AG20443 (cell line): ENCODE measurements at places on chromosomes 7 and 10.

GRCh38 chr10:92181575-92181974 lies 109.3 kb downstream of the CPEB3 start:
- DNase-seq, result peak; percentile 9

GRCh38 chr7:50068026-50068425 lies 25.0 kb downstream of the ZPBP start:
- peak; percentile 29 for DNase-seq

DNA sequence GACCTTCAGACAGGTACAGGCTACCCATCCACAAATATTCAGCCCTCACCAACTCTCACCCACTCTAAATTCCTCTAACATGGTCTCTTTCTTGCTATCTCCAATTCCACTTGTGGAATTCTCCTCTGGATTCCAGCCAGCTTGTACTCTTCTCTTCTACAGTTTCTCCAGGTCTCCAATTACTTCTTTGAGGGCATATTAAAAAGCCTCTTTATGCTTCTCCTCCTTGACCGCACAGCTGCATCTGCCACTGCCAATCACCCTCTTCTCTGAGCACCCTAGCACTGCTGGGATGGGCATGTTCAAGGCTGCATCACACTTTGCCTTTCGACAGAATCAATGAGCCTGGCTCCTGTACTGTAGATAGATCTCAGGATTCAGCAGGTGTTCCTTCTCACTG lies 101.5 kb upstream of the ANKRD1 start:
- no peak for DNase-seq

- no peak for DNase-seq
These were observed 380 bp upstream of the AGBL3 start for GRCh38 chr7:134985894-134986362.

DNA sequence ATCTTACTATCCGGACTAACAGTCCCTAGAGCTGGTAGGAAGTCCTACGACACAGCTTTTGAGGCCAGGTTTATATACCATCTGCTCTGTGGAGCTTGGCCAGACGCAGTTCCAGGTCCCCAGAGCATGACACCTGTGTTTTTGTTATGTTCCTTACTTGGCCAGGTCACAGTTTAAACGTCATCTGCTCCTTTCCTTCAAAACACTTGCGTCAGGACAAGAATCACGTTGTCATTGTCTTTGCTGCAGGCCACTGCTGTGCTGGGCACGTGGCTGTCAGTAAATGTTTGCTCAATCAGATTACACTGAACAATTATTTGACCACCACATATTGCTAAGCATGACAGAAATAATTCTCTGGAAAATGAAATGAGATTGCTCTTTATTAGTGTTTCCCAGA lies 23.9 kb downstream of the SLC18A2 start:
- DNase-seq, result no peak

- DNase-seq, result no peak
These were observed 1071.1 kb downstream of the XPNPEP1 start for GRCh38 chr10:108852211-108852610.

DNA sequence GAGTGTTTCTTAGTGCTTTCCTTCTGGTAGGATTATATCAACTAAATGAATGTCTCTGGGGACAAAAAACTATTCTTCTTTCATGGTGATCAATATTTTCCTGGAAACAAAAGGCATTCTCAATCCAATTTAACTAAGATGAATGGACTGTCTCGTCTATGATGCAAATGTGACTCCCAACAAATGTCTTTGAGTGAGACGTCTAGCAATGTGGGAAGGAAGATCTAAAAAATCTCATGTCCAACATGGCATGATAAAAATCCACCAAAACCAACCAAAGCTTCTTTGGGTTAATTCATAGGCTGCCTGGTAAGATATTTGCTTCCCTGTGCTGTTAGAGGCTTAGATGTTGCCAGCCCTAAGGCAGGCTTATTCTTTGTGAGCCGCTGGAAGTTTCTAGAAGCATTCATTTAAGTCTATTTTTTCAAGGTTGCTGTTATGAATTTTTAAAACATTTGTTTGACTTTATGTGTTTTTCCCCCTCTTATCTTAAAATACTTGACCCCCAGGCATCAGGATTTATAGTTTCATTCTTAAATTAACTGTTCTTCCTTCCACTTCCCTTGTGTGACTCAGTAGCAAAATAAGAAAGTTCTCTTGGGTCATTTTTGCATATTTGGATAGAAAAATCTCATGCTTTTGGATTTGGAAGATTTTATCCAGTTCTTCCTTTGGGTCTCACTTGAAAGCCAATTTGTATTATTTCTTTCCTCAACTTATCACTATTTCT lies 156.3 kb downstream of the NRP1 start:
- no peak for DNase-seq

GRCh38 chr7:19026888-19027287 lies 90.5 kb downstream of the TWIST1 start:
- DNase-seq, result peak; percentile 21

DNA sequence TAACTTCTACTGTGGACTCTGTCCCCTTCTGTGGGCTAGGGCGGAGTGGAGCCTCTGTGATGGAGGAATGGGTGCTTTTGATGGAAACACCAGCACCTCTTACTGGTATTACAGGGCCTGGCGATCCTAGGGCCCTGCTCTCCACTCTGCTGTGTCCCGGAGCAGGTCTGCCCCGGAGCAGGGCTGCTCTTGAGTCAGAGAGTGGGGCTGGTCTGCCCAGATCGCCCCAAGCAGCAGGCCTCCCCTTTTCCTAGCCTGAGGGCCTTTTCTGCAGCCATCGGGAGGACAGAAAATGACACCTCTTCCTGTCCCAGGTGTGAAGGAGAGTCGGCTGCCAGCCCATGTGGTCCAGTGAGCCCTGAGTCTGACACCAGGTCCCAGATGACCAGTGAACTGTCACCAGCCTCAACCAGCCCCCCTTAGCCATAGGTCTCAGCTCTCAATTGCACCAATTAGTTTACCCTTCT lies 1.4 kb downstream of the ZNF282 start:
- peak; percentile 62 for DNase-seq

GRCh38 chr7:94556028-94556427 lies 46.4 kb downstream of the CASD1 start:
- no peak for DNase-seq

- DNase-seq, result no peak
These were observed 12.4 kb downstream of the ANTXRL start for GRCh38 chr10:46299286-46299535.

DNA sequence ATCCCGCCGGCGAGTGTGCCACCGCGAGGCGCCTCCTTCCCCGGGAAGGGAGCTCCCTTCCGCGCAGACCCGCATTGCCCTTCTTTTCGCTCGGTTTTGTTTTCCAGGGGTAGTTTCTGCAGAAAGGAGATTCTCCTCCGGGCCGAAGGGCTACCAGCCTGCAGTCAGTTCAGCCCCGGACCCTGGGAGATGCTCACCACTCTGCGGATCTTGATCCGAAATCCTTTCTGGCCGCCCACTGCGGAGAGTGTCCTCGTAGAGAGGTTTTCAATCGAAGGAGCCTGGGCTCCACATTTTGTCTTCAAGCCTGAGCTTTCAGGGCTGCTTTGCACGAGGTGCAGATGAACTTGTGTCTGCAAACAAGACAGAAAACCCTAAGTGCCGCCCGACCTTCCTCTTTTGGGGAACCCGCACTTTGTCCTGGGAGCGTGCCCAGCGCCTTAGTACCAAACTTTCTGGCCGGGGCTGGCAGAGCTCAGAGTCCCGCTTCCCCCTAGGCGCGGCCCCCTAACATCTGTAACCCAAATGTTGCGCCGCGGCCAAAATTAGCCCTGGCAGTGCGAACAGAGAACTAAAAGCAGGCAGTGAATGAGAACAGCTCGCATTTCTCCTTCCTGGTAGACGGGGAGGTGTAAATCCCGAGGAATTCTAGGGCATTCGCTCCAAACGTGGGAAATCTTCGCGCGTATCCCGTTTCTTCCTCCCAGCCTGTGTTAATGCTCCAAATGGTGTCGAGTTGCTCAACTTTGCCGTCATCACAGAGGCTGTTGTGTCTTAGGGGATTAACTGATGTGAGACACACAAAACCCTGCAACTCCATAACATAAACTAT lies 6.7 kb upstream of the EN2 start:
- no peak for DNase-seq

DNA sequence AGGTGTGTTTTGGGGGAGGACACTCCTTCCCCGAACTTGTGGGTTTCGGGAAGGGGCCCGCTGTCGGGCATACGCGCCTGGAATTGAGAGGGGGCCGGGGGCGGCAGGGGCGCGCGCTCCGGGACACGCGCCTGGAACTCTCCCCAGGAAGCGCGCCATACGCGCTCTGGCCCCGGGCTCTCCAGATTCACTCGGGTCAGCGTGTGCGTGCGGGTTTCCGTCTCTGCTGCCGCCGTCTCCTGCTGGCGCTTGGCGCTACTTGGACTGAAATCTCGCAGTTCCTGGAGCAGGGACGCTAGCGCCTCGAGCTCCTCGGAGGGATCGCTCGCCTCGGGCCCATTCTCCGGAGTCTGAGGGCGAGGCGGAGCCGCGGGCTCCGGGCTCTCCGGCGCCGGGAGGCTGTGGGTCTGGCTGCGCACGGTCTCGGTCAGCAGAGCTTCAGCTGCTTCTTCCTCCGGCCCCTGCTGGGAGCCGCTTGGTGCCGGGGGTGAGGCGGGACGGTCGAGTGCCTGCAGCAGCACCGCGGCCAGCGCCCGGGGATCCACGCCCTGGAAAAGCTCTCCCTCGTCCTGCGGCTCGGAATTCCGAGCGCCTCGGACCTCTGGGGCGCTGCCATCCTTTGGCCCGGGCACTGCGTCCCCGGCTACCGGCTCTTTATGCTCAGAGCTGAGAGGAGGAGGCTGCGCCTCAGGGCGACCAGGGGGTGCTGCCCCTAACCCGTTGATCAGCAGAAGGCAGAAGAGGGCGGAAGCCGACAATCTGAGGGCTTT lies 1.1 kb downstream of the VGF start:
- DNase-seq, result peak; percentile 71

GRCh38 chr7:97480772-97481390 lies 251.0 kb upstream of the TAC1 start:
- DNase-seq, result no peak

DNA sequence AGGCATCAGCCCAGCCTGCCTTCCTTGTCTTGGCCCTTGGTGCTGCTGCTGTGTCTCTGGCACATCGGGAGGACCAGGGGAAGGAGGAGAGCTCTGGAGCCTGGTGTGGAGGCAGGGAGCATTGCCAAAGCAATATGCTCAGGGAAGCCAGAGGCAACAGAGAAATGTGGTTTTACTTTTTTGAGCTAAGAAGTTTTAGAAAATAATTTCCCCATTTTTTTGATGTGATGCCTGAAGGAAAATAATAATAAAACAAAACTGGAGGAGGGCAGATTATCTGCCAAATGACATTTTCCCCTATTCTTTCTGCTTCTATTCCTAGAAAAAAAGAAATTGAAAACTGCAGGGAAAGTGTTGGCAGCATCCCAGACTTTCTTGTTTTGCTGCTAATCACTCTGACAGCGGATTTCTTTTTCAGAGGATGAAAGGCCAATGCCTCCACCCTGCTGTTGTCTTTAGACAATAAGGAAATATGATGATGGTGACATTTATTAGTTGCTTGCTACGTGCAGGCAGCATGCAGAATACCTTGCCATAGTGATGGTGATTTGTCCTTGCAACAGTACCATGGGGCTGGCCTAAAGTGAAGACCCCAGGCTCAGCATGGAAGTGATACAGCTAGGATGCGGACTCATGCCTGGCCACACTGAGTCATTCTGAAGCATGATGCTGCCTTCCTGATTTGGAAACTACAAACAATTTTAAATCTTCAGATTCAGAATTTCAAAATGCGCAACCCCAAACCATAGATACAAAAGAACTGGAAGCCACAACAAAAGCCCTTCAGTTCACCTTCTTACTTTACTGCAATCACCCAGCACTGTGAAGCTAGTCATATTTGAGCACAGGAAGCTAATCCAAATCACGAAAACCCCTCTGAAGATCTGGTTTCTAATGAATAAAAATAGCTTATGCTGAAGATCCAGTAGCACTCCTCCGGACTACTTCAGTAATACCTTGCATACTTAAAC lies 260.2 kb upstream of the TMEM72 start:
- DNase-seq, result peak; percentile 43

DNA sequence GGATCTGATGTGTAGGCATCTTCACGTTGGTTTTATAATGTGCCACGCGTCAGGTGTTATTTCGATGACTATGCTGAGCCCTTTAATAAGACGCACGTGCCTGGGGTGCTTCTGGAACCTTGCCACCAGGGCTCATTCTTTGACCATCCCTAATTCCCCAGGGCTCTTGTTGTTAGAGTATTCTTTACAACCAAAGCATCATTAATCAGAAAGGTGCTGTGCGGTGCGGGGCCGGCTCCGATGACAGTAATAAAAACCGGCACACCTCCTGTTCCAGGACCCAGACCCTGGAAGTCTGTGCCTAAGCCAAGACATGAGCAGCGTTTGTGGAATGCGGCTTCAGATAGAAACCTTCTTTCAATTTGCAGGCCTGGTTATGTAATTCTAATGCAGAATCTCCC lies 58.4 kb downstream of the MGMT start:
- DNase-seq, result peak; percentile 92

DNA sequence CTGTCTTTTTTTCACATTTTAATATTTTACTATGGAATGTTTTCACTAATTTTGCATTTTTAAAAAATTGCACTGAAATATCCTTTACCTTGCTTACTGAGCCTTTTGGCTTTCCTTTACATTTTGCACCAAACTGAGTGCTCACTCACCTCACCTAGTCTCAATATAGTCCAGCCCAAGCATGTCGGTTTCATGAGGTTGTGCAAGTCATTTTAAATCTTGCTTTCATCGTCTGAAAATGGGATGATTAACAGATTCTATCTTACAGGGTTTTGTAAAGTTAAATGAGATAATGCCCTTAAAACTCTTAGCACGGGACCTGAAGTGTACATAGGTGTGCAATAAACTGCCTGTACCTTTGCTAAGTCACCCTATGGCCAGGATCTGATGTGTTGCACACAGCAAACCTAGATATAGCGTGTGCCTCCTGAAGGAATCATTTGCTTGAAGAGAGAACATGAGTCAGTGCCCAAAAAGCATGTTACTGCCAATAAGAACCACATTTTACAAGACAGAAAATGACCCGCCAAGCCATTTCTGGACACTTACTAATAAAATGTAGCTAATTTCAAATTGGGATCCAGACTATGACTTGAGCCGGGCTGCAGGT lies 199.8 kb downstream of the JCAD start:
- DNase-seq, result peak; percentile 52

GRCh38 chr10:48897441-48897790 lies 42.2 kb downstream of the LRRC18 start:
- DNase-seq, result no peak

DNA sequence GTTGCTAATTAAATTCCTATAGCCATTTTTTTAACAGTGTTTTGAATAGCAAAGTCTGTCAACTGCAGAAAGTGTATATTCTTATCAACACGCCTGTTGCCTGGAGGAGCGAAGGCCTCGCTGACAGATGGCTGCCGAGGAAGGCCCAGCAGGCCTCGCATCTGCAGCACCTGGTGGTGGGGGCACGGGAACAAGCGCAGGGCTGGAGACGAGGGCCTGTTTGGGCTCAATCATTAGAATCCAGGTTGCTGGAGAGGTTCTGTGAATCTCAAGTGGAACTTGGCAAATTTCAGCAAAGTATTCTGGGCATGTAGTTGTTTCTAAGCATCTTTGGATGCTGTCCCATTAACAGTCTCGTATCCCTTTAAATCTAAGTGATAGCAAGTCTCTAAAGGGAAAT lies 66.1 kb upstream of the FAM204A start:
- no peak for DNase-seq

GRCh38 chr7:1863091-1863900 lies 193.2 kb downstream of the ELFN1 start:
- DNase-seq, result no peak
